ENCODE measurements at places on chromosomes 12 and 14. TPM values are rescaled to one million over a fixed set of nuclear protein-coding genes. Genes with fewer than 3 reads are reported as not detected.

DNA sequence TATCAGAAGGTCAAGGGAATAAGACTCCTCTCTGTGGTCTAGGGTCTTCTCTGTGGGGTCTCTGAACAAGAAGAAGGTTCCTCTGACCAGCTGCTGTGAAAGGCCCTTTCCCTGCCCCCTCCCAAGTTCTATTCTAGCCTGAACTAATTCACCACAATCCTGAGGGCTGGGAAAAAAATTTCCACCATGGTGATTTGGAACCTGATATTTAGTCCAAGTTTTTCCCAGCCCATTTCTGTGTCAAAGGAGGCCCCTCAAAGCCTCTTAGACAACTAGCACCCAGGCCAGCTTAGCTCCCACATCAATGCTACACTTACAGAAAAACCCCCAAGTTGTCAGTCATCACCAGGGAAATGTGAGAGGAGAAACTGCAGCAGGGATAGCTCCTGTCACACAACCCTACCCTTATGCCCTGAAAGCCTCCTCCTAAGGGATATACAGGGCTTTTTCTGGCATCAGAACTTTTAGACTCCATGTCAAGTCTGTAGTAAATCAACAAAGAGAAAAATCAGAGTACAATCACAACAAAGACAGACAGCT is 4.5 kb downstream of the FMNL3 start:
- no peak for DNase-seq

DNA sequence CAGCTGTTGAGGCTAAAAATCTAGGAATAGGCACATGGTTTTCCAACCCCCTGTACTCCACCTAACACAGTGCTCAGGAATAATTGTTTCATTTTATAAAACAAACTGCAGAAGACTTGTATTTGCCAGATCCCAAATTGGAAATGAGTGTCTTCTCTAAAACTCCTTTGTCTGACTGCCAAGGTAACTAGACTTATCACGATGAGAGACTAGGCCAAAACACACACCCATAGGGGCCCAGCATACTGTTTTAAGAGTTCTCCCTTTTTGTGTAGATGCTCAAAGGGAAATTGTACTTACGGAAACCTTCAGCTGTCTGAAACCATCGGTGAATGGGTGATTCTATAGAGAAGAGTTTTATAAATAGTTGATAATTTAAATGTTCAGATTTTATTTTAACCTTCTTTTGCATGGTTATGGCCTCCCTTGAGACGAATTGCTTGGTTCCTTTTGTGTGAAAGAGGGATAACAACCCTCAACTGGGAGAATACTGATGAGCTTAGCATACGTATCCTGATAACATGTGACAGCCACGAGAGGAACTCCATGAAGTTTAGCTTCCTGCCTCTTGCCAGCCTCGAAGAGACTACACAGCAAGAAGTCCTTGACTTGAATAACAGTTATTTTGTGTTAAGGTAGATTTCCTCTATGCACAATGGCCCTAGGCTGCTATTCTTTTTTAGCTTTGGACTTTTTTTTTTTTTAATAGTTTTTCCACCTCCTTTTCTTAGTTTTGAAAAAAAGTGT is 103.3 kb downstream of the PELI2 start:
- no peak for DNase-seq

GRCh38 chr14:33967138-33967537 is 16.3 kb upstream of the EGLN3 start:
- DNase-seq: no peak

DNA sequence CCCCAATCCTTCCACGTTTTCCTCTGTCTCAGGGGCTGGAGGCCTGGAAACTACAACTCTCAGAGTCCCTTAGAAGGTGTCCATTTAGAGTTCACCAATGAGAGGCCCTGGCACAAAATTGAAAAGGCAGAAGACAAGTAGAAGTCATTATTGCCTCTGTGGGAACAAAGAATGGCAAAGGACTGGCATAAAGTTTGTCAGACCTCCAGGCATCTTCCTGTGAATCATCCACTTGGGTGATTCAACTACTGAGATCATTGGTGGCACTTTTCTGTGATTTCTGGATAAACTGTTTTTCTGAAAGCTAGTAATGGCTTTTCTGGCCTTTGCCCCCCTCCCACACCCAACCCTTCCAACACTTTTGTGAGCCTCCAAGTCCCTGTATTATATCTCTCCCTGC is 42.6 kb upstream of the C12orf42 start:
- DNase-seq: no peak

DNA sequence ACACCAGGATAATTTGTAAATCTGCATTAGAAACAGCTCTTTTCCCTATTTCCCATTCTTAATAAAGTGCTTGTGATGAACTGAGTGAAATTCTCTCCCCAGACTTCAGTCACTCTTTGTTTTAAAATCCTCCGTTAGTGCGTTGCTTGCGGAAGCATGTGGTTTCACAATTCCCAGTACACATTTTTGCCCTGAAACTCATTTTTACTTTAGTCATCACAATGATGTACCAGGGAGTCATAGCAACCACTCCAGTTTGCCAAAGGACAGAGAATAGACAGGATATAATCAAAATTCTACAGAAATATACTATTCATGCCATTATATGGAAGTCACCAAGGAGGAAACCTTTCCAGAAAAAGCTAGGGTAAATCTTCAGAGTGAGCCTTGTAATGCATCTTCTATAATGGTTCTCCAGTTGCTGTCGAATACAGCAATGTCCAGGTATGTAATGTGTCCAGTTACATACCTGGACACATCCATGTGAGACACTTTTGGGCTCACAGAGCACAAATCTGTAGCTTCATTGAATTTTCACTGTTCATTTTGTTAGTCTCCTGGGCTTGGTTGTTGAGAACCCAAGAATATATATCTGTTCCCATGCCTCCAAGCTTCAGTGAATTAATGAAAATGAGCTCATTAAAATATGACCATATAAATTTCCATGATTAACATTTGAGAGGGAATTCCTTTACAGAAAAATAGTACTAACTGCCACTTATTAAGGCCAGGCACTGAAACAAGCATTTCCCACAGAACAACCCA is 57.8 kb downstream of the GPR135 start:
- DNase-seq: no peak

GRCh38 chr12:9751204-9752144 is 9.2 kb downstream of the CD69 start:
- no peak for DNase-seq

- DNase-seq: no peak
These were observed 136.8 kb upstream of the PTPRB start for GRCh38 chr12:70774055-70774454.

Gene PAPLN
- polyA plus RNA-seq: 19.6 TPM

Gene SLC5A8
- 53.6 TPM for polyA plus RNA-seq

Gene ITGB7
- polyA plus RNA-seq: 1.9 TPM

Gene TRPV4
- polyA plus RNA-seq: 21.7 TPM

All from renal pelvis (tissue), 12 donors.